H54 (cell line): ENCODE measurements at places on chromosomes 2 and 18.
A peak's percentile ranks its signal among the peaks of the same experiment; 100 is the strongest.

DNA sequence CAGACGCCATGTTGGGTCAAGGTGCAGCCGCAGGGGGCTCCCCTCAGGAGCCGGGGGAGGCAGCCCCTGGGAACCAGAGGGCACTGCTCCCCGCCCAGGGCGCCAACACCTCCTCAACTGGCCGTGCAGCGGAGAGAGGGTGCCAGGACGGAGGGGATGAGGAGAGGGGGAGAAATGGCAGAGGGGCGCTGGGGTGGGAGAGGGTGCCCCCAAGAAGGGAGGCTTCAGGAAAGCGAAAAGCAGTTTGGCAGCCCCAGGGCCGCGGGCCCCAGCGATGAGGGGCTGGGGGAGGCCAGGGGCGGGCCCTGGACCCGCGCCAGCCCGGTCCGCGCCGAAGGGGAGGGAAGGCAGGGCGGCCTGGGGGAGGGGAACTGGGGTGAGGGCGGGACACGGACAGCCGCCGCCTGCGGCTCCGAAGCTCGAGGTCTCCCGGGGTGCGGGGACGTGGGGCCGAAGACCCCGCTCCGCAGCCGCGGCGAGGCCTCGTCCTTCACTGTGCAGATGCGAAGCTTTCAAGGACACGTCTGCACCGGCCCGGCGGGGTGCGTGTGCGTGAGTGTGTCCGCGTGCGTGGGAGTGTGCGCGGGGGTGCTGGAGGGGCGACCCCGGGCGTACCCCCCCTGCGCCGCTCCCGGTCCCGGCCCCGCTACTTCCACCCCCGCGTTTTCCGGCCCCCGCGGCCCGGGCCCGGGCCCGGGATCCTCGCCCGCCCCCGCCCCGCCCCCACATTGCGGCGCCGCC, 1.4 kb downstream of the DNMT3A start:
- no peak for DNase-seq

DNA sequence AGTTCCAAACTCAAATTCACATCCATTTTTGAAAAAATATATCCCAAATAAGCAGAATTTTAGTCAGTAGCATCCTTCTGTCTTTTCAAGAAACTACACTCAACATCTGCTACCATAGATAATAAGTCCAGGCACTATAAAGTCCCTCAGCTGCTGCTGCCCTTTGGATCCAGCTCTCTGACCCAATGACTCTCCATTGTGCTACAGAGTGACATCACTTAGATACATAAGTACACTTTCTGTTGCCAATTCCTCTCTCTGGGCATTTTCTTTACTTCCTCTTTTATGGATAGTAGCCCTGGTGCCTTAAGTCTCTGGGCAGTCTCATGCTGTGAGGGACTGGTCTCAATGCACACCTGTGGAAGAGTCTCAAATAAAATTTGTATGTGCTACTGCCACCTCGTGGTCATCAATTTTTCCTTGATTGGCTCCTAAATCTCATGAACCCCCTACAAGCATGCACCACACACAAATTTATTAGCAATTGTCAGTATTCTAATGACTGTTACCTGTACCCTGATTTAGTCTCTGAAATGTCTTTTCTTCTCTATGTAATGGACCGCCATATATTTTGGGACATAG, 219.2 kb downstream of the LRP1B start:
- no peak for DNase-seq

DNA sequence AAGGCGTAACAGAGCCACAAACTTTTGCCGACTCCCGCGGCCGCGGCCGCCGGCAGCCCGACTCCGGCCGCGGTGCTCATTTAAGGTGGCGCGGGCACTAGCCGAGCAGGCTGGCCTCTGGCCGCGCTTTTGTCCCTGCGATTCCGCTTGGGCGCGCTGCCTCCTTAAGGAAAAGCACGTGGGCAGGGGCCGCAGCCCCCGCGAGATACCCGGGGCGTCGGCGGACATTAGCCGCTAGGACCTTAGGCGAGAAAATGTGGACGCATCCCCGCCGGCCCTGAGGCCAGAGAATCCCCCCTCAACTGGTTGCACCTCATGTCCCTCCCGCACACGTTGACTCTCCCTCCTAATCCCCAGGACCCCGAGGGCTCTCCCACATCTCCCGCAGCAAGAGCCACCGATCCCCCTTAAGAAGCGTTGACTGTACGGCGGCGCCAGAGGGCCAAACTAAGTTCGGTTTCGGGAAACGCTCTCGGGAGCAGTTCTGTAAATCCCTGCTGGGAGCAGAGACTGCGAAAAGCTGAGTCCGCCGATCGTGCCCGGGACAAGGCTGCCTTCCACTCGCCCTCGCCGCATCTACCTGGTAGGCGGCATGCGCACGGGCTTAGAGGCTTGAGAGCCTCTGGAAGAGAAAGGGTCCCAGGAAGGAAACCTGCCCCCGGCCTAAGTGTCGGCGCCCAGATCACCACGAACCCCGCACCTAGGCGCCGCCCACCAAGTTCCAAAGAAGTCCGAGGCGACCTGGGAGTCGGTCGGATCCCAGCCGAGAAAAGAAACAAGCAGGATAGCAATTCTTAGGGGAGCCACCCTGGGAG, 1.8 kb upstream of the SATB2 start:
- peak; percentile 71 for DNase-seq

DNA sequence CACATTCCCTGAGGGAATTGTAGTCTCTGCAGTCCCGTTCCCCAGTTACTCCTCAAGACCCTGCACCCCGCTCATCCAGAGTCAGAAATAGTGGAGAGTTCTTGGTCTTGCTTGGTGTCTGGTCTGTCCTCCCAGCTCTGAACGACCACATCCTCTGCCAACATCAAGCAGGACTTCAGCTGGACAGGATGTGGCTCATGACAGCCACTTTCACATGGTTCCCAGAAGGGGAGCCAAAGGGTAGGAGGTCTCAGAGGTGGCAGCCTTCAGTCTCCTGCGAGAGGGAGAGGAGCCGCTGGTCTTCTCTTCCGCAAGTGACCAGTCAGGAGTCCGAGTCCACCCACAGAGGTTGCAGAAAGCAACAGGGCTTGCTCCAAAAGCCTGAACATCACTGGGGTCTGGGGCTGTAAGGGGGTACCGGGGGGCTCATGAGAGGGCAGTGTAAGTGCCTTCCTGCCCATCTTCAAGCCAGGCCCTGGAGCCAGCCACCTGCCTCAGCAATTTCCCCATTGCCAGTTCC, 29.8 kb downstream of the B3GNT7 start:
- DNase-seq, result no peak

GRCh38 chr2:3461801-3462492, 57.4 kb downstream of the ADI1 start:
- no peak for DNase-seq

DNA sequence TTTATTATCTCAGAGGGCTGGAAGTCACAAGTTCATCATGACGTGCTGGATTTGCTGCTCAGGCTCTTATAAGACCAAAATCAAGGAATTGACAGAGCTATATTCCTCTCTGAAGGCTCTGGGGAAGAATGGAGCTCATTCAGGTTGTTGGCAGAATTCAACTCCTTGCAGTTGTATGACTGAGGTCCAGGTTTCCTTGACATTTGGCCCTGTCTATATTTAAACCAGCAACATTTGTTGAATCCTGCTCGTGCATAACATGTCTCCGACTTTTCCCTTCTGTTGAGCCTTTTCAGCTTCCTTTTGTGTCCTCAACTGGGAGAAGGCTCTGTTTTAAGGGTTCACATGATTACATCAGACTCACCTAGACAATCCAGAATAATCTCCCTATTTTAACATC, 203.4 kb downstream of the PDE11A start:
- no peak for DNase-seq

DNA sequence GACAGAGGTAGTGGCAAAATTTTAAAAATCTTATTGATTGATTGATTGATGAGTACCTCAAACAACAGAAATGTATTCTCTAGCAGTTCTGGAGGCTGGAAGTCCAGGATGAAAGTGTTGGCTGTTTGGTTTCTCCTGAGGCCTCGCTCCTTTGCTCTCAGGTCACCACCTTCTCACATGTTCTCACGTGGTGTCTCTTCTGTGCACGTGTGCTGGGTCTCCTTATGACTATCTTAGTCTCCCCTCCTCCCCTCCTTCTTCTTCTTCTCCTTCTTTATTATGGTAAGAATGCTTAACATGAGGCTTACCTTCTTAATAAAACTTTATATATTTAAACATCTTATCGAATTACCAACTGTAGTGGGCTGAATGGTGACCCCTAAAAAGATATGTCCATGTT, 446.0 kb upstream of the SPHKAP start:
- DNase-seq, result no peak

GRCh38 chr2:45345331-45346234, 265.5 kb downstream of the SRBD1 start:
- DNase-seq, result no peak

DNA sequence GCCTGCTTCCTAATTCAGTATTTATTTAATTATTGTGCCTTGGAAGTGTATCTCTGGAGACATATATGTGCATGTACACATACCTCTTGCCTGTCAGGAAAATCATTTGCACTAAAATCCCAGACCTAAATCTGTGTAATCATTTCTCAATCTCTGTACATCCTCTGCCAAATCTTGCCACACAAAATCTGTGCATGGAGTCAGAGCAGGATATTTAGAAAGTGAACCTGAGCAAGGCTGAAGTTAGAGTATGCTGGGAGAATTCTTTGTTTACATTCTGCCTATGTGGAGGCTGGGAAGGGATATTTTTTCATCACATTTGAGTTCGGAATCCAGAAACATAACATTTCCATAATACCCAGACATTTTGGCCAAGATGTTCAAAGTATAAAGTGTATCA, 9.3 kb downstream of the XRCC5 start:
- no peak for DNase-seq

DNA sequence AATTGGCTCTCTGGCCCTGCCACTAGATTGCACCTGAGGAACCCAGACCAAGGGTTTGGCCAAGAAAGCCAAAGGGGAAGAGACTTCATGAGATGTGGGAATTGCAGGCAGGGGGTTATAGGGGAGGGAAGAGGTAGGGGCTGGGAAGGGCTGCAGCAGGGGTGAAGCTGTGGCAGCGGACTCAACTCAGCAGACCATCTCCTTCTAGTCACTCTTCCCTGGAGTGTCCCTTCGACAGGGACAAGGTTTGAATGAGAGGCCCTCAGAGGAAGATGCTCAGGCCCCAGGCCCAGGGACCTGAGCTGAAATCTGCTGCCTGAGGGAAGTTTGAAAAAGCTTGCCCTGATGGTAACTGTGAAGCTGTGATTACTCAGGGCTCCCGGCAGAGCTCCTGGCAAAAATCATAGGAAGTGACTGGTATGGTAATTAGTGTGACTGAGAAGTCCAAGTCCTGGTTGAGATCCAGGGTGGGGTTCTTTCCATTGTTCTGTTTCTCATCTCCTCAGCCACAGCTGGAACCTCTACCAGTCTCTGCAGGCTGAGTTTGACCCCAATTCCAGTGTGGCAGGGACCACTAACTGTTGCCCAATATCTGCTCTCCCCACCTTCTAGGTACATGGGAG, 300.9 kb downstream of the CYP26B1 start:
- DNase-seq, result peak; percentile 55

DNA sequence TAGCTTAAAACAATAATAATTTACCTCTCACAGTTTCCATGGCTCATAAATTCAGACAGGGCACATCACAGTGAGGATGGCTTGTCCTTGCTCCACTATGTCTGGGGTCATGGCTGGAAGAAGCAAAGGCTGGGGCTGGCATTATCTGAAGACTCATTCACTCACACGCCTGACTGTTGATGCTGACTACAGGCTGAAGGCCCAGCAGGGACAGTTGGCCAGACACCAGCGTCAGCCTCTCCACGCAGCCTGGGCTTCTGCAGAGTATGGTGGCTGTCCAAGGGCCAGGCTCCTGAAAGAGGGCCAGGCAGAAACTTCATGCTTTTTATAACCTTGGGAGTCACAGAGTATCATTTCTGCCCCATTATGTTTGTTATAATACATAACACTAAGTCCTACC, 33.4 kb downstream of the YPEL5 start:
- no peak for DNase-seq

GRCh38 chr2:54704688-54705605, 18.5 kb upstream of the EML6 start:
- DNase-seq, result no peak

DNA sequence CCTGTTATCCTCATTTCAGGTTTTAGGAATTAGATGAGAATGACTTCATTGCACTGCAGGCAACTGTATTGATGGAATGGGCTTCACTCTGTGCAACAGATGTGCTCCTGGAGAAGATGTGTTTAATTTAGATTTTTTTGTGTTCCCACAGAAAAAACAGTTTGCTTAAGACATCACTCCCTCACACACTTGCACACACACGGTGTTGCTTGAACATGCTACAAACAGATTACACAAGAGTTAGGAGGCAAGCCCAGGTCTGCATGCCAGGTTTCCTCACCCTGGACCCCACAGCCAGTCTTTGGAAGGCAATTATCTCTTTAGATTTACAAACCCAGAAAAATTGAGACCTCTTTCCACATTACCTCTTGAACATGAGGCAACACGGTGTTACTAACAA, 93.7 kb upstream of the KLHL29 start:
- DNase-seq, result no peak

- DNase-seq, result no peak
These were observed 105.3 kb downstream of the ZBTB7C start for GRCh38 chr18:48303883-48304282.

DNA sequence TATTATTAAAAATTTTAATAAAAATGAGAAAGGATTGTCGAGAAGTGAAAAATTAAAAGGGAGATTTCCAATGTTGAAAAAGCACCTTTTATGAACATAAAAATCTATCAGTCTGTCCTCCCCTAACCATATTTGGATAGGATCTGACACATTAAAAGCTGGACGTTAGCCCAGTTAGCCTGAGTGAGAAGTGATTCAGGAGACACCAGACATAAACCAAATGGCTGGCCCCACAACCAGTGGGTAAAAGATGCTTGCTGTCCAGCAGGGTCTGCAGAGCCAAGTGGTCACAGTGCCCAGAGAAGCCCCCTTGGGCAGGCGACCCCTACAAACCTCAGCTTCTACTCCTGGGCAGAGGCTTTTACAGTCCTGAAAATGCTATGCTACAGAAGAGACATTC, 253.8 kb upstream of the LYPD1 start:
- DNase-seq, result no peak

DNA sequence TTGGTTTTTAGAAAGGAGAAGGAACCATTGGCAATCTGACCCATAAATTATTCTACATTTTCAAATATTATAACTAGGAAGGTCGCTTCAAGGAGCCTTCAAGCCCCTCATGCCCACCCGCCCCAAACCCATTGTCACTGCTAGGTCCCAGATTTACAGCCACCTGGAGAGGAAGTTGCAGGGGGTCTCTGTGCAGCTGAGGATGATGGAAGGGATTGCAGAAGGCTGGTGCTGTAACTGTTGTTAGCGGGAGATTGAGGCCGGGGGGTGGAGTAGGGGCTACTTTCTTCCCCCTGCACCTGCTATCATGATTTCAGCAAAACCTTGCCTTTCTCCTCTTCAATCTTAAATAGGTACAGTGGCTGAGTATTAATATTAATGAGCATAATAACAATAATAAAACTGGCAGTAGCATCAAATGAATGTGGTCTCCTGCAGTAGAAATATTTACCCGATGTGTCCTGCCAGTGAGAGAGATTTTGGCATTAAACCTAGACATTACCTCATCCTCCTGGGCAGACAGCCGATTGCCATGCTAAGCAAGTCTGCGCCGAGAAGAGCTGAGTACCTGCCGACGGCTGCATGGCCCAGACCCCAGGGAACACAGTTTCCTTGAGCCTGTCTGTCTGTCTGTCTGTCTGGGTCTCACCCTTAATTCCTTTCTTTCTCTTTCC, 225.4 kb downstream of the FAM210A start:
- DNase-seq, result peak; percentile 50

- no peak for DNase-seq
These were observed 748.7 kb downstream of the RNF144A start for GRCh38 chr2:7665880-7666279.
